LoVo (cell line): ENCODE measurements at places on chromosomes 4 and X.

DNA sequence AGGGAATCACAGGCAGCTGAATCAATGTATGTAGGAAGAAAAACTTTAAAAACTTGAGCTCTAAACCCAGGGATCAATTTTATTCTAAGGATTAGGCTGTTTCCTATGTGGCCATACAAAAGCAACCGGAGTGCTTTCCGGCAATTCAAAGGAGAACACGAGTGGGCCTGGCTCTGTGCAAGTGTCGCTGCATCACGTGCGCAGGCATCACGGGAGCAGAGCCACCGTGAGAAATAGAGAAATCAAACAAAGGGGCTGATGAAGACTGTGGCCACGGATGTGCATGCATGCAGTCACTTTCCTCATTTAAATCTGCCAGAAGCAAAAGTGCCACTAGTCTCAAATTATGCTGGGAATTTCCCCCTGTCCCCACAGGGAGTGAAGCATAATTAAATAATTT, 196.9 kb downstream of the NSUN7 start:
- no peak for DNase-seq

GRCh38 chr4:27046851-27047250, 186.2 kb downstream of the STIM2 start:
- no peak for DNase-seq

DNA sequence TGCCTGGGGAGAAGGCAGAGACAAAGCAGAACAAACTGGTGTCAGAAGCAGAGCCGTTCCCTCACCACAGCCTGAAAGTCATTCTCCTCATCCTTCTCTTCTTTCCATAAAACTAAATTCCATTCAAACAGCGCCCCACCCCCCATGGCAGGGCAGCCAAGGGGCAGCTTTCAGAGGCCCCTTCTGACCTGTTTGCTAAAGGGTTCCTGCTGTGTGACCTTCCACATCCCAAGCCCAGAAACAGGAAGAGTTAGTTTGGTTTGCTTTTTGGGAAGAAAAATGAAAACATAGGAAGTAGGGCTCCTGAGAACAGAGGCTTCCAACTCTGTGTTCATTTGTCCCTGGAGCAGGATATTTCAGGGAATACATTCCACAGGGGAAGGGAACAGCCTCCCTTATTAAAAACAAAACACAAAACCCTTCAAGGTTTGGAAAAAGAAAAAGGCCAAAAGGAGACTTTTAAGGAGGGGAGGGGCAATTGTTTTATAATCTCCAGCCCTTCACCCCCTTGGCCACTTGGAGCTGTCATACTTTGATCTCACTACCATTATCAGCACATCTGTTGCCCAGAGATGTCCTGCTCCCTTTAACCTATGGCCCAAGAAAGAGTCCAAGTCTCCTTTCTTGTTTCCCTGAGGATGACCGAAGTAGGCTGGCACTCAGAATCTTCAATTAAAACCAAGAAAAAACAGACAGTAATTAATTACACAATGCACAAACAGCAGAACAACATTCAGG, 25.3 kb downstream of the STARD8 start:
- no peak for DNase-seq

DNA sequence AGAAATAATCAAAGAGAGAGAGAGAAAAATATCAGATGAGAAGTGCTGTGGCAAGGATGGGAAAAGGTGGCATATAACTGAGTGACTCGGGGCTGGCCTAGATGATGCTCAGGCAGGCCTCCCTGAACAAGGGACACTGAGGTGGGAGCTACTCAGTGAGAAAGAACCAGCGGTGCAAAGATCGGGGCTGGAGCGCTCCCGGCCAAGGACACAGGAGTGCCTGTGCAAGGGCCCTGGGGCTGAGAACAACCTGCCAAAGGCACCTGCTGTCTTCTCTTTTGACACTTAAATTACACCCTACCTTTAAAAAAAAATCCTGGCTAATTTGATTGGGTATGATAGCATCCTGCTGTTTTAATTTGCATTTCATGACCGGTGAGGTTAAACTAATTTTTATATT, 77.7 kb upstream of the C4orf50 start:
- no peak for DNase-seq

GRCh38 chr4:57194068-57194611, 84.0 kb upstream of the IGFBP7 start:
- DNase-seq: no peak

GRCh38 chrX:143873343-143873742, 10.5 kb upstream of the UBE2NL start:
- DNase-seq: no peak

- DNase-seq: no peak
These were observed 21.1 kb downstream of the ACSL1 start for GRCh38 chr4:184804621-184805020.

GRCh38 chr4:124631760-124632159, 80.8 kb downstream of the ANKRD50 start:
- DNase-seq: peak; percentile 87
